ENCODE measurements at places on chromosomes 7 and 10. TPM values are rescaled to one million over a fixed set of nuclear protein-coding genes. Genes with fewer than 3 reads are reported as not detected.

HGF gene
- polyA plus RNA-seq = 1.5 TPM

GJD4 gene
- polyA plus RNA-seq = not detected

RTKN2 gene
- 1.5 TPM for polyA plus RNA-seq

STK31 gene
- polyA plus RNA-seq = not detected

ENTPD1 gene
- polyA plus RNA-seq = 0.20 TPM
